ENCODE measurements at places on chromosomes 1 and 21.

DNA sequence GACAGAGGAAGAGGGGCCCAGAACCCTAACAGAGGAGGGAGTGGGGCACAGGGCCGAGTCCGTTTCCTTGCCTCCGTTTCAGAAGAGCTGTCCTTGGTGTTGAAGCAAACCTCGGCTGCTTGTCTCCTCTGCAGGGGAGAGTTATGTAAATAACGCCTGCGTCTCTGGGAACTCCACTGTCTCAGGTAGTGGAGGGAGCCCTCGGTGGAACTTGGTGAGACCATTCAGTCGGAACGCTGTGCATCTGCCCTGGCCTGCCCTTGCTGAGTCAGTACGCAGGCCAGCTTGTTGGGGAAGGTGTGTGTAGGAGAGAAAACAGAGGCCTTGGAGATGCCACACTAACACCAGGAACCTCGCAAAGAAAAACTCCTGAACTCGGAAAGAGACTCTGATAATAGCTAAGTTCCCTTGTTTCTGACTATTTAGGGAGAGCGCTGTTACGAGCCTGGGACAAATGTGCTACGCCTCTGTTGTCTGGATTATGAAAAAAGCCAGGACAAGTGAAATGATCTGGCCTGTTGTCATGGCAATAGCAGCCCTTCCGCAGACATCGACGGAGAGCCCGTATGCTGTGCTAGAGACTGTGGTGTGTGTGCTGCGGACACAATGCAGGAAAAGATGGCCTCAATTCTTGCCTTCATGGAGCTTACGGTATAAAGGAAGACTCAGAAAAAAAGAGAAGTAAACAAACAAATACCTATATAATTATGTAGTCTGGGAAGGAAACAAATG lies 94.6 kb upstream of the AKT3 start:
- no peak for DNase-seq

DNA sequence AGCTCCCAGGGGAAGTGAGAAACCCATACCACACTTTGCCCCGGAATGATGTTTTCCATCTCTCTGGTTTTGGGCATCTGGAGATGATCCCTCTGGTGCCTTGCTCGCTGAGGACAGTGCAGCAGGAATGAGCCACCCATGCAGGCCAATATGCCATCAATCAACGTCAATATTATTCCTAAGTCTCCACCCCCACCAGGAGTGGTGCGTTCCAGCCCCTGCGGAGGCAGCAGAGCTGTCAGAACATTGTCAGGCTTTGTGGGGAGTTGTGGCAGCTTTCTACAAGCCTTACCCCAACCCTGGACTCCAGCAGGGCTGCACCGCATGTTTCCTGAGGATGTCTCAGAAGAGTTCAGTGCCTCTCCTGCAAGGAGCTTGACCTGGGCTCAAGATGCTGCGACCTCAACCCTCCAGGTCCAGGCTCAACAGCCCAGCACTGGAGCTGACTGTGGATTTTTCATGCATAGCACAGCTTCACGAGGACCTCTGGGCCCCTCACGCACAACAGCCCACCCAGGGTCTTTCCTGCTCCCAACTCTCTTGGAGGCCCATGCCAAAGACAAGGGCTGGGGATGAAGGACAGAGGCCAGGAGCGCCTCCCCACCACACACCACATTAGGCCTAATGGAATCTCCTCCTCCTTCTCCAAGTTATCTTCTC lies 67.5 kb downstream of the PSMG1 start:
- no peak for DNase-seq

GRCh38 chr1:46431695-46432094 lies 37.6 kb downstream of the FAAH start:
- DNase-seq, result no peak

GRCh38 chr1:198175423-198176170 lies 18.8 kb downstream of the NEK7 start:
- no peak for DNase-seq

- DNase-seq, result no peak
Measured at GRCh38 chr1:93111561-93111960, 32.5 kb downstream of the MTF2 start.

DNA sequence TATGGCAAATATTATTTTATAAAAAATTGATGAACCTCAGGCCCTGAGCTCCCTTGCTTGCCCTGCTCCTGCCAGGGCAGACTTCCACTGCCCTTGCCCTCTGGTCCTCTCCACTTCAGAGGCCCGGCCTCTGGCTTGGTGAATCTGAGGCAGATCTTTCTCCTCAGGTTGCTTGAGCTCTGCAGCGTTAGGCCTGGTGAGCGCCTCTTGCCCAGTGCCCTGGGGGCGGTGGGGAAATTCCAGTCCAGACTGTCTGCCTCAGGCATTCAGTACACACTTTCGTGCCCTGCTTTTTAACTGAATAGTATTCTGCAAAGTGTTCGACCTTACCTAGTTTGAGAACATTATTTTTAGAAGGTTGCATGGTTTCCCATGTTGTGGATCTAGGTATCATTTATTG lies 98.2 kb downstream of the PCBP3 start:
- DNase-seq, result no peak

- no peak for DNase-seq
Measured at GRCh38 chr1:92901126-92901525, 60.1 kb downstream of the DIPK1A start.

DNA sequence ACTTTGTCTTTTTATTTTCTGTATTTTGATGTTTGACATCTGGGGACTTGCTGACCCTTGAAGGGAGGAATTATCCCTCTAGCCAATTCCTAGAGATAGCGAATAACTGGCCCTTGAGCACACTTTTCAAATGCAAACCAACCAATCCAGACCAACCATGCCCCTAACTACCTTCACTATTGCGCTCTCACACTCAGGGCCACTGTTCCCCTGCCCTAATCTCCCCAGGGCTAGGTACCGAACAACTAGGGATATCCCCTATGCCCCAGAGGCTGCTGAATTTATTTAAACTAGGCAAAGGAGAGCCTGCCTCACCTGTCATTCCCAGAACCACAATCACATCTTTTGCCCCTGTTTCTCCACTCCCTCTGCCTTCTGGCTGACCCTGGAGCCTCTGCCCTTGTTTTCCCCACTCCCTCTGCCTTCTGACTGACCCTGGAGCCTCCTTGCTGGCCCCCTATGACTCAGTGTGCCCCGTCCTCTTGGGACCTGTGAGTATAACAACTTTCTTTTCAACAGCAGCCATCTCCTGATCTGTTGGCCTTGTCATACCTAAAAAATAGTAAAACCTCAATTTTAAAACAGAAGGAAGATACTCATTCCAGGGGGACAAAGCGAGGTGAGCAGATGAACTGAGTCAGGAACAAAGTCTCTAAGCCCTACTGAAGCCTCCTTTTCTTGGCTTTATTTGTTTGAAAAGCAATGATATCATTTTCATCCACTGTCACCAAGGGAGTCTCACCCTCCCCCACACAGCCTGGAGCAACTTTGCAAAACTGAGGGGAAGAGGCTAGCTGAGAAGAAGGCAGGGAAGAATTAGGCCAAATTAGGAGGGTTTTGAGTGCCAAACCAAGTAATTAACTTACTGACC lies 115.5 kb downstream of the NMNAT2 start:
- no peak for DNase-seq

- no peak for DNase-seq
Measured at GRCh38 chr1:3659093-3659492, 6.8 kb downstream of the TP73 start.

GRCh38 chr1:20207546-20207945 lies 21.2 kb upstream of the PLA2G2C start:
- no peak for DNase-seq

DNA sequence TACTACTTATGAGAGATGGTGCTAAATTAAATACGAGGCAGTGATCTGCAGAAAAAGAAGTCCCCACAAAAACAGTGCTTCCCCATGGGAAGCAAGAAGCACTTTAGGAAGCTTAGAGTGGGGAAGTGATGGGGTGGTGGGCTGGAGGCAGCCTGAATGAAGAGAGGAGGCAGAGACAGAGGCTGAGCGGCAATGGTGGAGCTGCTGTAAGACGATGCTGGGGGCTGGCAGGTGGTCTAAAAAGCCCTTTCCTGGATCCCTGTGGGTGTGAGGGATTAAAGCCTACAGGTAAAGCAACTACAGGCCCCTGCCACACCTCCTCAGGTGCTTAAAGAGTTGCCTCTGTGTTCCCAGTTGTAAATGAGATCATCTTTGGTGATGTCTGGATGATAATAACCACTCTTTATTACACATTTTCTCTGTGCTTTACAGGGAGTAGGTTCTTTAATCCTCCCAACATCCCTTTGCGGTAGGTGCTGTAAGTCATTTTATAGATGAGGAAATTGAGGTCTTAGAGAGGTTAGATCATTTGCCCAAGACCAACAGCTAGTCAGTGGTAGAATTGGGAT lies 39.2 kb downstream of the CNN3 start:
- DNase-seq, result no peak

DNA sequence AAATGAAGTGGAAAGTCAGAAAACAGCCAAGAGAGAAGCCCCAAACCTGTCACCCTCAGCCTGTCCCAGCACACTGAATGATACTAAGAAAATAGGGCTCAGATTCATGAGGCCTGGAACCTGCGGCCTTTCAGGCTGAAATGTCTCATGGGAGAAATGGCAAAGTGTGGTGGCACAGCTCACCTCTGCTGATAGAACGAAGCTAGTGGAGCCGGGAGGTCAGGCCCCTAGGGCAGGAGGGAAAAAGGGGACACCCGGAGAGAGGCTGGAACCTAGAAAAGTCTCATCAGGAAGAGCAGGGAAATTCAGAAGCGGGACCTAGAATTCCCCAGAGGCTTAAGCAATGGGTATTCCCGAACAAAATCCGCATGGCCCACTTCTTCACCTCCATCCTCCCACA lies 107.1 kb downstream of the BCAR3 start:
- no peak for DNase-seq

DNA sequence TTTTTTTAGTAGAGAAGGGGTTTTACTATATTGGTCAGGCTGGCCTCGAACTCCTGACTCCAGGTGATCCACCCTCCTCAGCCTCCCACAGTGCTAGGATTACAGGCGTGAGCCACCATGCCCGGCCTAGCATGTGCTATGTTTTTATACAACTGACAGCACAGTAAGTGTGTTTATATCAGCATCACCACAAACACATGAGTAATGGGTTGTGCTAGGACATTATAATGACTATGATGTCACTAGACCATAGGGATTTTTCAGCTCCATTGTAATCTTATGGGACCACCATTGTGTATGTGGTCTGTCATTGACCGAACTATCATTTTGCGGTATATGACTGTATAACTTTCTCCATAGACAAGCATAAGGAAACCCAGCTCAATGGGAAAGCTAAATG lies 6.3 kb downstream of the LEFTY2 start:
- no peak for DNase-seq

- no peak for DNase-seq
Measured at GRCh38 chr1:244137276-244137675, 86.2 kb downstream of the ZBTB18 start.

DNA sequence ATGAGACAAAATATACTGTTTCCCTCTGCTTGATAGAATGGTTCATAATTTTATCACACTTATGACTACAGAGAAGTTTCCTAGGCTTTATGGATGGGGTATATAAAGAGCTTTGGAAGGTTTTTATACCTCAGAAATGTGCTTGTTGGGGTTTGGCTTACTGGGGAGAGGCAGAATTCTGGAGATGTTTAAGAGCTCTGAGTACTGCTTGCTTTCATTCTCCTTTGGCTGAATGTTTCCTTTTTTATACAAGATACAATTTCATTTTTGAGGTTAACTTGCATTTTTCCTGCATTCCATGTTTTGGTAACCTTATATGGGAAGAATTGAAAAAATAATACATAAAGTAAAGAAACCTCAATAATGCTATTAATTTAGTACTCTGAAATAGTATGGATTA lies 157.7 kb upstream of the COL11A1 start:
- DNase-seq, result no peak

DNA sequence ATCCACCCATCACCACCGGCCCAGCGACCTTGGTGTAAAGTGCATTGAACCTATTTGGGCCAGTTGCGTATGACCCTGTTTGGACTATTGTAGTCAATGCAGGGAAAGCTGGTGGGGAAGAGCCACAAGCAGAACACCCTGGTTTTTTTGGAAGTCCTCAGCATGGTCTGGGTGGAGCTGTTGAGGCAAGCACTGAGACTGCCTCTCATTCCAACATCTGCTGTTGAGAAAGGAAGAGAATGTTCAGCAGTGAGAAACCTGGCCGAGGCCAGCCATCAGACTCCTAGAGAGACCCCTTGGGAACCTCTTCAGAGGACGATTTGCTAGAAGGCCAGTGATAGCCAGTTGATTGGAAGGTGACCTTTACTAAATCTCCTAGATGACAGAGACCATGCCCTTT lies 183.0 kb downstream of the ZZZ3 start:
- no peak for DNase-seq

- no peak for DNase-seq
Measured at GRCh38 chr1:224325959-224326358, 4.0 kb downstream of the NVL start.

GRCh38 chr1:158311066-158311465 lies 20.3 kb downstream of the CD1B start:
- no peak for DNase-seq

DNA sequence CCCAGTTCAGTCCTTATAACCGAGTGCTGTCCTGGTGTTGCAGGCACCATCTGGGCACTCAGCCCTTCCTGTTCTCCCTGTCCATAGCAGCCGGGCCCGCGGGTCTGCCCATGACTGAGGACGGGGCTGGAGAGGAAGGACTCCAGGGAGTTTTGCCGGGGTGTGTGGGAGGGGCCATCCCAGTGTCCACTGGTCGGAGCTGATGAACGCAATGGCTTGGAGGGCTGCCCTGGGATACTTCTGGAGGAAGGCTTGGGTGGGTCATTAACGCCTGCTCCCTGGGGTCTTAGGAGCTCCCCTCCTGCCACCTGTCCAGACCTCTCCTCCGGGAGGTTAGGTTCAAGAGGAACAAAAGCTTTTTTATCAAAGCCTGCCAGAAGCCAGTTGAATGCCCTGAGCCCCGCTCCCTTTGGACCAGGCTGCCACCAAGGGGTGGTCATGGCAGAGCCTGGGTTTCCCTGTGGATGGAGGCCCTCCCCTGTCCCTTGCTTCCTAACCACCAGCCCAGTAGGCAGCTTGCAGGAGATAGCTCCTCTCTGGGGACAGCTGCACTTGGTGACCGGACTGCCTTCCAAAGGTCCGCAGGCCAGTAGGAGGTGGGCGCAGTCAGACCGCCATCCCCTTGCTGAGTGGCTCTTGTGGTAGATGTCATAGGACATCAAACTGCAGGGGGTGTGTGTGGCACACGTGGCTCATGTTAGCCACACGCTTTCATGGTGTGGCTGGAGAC lies 61.3 kb downstream of the TRIM11 start:
- no peak for DNase-seq

DNA sequence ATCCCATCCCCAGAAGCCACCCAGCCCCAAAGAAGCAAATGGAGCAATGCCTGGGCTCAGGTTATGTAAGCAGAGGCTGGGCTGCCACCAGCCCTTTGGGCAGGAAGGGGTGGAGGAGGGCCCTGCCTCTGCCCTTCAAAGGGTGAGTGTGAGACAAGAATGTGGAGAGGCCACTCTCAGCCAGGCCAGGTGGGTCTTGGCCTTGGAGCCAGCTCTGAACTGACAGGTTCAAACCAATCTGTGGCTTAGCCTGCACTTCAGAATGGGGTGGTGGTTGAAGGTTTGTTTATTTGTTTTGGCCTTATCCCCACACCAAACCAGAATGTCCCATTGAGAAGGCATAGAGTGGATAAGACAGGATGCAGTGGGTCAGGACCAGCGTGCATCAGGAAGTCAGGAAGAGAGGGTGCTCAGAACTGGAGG lies 29.8 kb downstream of the C1orf116 start:
- no peak for DNase-seq

Measured in activated CD8-positive, alpha-beta T cell treated with anti-CD3 and anti-CD28 coated beads, Interleukin-2, amount 10 ng/mL, durations not matched to agents 7 days and 5 days (primary cell).